ENCODE measurements at places on chromosomes 7 and 10.

- DNase-seq = no peak
These were observed 229.4 kb downstream of the LRMDA start for GRCh38 chr10:75660823-75661222.

DNA sequence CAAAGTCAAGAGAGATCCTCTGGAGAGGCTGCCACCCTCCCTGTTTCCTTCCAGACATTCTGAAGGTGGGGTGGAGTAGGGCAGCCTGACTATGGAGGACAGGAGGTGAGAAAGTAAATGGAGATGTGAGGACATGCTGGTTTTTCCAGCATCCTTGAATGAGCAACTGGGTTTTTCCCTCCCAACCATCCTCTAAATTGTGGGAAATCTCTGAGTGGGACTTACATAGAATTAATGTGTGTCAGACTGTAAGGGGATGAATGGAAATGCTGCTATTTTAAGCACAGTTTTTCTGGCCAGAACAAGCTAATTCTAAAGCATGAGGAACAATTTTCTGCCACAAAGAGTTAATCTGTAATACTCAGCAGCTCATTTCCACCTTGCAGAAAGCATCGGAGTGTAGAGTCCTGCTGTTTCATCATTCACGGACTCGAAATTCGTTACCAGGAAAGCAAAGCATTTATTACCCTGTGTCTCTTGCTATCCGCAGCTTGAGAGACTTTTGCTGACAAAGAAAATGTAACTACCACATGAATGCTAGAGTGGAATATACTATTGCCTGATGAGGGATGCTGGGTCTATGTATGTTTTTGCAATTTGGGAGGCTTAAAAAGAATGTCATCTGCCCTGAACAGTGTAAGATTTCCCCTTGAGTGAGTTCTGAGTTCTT lies 213.0 kb downstream of the CELF2 start:
- no peak for DNase-seq

- DNase-seq = no peak
These were observed 279.5 kb upstream of the GNAI1 start for GRCh38 chr7:79855172-79855571.

GRCh38 chr7:1853431-1853985 lies 183.4 kb downstream of the ELFN1 start:
- DNase-seq = no peak

DNA sequence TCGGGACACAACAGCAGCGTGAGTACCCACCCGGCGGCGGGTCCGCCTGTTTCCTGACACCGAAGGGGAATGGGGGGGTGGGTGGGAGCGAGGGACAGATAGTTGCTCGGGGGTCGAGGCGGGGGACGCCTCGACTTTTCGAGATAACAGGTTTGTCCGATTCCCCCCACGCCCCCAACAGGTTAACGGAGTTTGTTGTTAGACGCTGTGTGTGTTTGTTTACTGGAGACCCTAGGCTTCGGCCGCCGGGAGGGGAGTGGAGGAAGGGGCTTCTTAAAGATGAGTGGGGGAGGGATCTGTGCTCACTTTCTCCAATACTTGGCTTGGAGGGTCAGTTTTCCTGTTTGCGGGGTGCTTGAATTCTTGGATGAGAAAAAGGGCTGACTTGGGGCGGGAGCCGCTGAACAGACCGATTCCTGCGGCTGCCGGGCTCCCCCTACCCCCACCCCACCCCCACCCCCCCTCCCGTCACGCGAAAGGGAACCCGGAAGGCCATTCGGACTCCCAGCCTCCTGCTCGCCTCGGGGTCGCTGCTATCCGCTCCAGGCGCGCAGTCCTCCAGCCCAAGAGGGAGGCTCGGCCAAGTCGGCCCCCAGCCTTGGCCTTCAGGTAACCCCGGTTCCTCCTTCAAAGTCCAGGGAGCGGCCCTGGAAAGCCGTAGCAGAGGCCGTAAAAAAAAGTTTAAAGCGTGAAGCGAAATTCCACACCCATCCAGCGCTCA lies 1.0 kb downstream of the SORCS3 start:
- no peak for DNase-seq

GRCh38 chr7:15199482-15199881 lies 296.9 kb upstream of the DGKB start:
- no peak for DNase-seq

- DNase-seq = no peak
These were observed 164.9 kb upstream of the EEPD1 start for GRCh38 chr7:35988105-35988504.

DNA sequence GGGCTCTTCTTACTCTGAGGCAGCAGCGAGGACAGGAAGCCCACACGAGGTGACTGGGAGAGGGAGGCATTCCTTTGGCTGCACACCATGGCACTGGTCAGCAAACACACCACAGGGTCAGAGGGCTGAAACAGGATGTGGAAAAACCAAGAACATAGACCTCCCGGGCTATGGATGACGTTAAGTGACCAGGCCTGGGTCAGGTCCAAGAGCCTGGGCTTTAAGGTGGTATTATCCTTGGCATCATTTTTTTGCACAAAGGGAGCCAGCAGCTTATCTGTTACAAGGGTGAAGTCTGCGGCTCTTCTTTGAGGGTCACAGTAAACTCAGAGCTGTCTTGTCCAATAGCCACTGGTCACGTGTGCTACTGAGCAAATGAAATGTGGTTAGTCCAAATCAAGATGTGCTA lies 7.0 kb downstream of the WDR91 start:
- DNase-seq = no peak

- no peak for DNase-seq
These were observed 153.8 kb downstream of the PLPP4 start for GRCh38 chr10:120610791-120611190.

DNA sequence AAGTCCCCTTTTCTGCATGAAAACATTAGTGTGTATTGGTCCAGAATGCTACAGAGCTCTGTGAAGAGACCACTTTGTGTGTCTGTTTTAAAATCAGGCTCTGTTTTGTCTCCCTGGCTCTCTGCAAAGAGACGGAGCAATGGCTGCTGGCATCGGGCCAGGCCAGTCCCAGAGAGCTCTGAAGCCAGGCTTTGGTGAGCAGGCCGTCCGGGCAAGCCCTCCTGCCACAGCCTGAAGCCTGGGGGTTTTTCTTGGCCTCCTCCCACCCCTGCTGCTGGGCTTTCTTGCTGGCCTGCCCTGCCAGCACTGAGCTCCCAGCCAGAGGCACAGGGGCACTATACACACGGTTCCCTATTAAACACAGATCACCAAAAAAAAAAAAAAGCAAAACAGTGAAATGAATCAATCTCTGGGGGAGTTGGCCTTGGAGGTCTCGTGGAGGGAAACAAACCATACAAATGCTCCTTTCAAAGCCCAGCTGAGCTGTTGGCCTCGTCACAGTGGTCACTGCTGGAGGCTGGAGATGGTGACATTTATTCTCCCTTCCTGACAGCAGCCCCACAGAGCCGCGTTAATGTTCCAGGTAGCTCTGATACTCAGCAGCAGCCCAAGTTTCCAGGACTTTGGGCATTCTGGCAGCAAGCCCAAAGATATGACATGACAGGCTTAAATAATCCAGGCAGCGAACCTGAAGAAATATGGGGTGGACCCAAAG lies 237.2 kb downstream of the TCF7L2 start:
- DNase-seq = no peak

- no peak for DNase-seq
These were observed 35.8 kb upstream of the GALNTL5 start for GRCh38 chr7:151920488-151920887.
